ENCODE measurements at places on chromosomes 12 and 14.

DNA sequence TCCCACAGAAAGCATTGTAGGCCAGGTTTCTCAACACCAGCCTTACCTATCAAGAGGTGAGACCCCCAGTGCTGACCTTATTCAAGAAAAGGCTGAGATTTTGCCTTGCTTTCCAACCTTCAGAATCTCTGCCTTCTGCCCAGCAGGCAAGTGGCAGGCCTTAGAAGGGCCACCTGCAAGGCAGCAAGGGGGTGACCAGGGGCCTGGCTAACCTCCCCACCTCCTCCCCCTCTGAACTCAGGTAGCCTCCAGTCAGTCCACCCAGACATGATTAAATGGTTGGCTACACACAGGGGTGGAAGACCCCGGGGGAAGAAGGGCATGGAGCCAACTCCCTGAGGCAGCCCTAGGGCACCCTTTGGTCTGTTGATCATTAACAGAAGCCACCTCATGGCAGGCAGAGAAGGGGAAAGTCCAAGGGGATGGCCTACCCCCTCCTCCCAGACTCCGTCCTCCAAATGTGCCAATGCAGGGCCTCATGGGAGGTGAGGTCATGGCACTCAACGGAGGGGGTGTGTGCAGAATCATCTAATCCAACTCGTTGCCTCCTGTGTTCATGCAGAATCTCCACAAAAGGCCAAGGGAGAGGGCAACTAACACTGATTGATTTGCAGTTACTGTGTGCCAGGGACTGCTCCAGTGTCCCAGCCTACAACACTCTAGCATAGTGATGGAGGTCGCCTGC is 8.5 kb downstream of the ZFP36L1 start:
- no peak for DNase-seq

DNA sequence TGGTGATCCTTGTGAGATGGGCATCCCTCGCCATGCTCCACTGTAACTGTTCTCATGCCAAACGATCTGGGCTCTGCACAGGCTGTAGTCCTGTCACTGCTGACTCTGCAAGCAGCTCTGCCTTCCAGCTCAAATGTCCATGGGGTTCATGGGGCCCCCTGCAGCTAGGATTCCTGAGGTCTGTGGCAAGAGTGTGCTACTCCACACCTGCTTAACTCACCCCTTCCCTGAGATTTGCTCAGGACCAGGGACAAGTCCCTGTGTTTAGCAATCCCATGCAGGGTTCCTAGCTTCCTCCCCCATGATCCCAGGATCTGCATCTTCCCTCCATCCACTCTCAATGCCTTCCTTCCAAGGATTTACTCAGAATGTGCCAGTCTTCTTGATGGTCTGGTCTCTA is 241.0 kb downstream of the ASCL1 start:
- no peak for DNase-seq

- DNase-seq: no peak
Observed at GRCh38 chr14:54221971-54222370, 174.8 kb upstream of the CDKN3 start.

GRCh38 chr14:57831981-57832380 is 33.9 kb downstream of the SLC35F4 start:
- peak; percentile 9 for DNase-seq

- DNase-seq: no peak
Observed at GRCh38 chr12:48125985-48126384, 6.8 kb downstream of the PFKM start.

- no peak for DNase-seq
Observed at GRCh38 chr14:63178912-63179311, 25.3 kb upstream of the RHOJ start.

- DNase-seq: peak; percentile 27
Observed at GRCh38 chr12:49706351-49707127, 666 bp downstream of the FMNL3 start.

- no peak for DNase-seq
Observed at GRCh38 chr14:54472315-54472714, 16.5 kb downstream of the GMFB start.

DNA sequence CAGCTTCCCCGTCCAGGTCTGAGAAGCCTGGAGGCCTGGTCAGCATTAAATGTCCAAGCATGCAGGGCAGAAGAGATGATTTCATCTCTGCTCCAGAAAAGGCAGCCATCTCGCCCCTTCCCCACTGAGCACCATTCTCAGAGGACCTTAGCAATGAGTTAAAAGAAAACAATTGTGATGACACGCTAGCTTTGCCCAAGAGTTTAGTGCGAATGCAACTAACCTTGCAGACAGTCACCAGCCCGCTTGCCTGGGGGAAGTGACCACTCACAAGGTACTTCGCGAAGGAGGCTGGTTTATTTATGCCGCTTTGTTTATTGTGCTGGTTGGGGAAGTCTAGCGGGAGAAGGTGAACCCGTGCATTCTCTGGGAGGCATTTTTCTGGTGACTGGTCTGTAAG is 170.7 kb downstream of the RBM19 start:
- no peak for DNase-seq

DNA sequence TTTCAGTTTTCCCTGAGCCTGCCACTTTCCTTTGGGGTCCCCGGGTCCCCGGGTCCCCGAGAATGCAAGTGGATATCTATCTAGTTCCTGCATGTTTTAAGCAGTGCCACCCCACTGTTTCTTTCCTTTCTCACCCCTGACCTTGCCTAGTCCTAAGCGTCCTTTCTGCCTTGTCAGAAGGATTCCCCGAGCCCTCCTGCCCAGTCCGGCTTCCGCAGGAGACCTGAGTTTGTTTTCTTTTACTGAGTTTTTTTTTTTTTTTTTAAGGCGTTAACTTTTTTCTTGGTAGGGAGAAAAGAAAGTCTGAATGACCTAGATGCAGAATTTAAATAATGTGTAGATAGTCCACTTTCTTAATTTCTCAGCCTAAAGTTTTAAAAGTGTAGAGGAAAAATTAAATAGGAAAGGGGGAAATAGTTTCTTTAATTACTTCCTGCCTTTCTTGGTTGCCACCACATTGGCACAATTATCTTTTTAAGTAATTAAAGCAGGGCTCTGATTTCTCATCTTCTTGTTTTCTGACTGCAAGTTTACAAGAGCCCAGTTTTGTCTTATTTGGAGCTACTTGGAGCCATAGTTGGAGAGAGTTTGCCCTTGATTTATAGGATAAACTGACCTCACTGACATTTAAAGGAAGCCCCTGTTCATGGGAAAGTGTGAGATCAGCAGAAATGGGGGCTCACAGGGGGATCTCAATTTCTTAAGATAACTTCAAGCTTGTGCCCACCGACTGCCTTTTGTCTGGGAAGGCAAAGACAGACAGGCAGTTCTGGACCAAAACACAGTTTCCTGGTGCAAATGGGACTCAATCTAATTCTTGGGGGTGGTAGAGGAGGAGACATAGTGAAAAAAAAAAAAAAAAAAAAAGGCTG is 2.9 kb downstream of the PAX9 start:
- DNase-seq: no peak

GRCh38 chr14:85934886-85935254 is 404.9 kb downstream of the FLRT2 start:
- DNase-seq: peak; percentile 54

- no peak for DNase-seq
Observed at GRCh38 chr12:78835493-78835892, 29.1 kb upstream of the SYT1 start.

- peak; percentile 90 for DNase-seq
Observed at GRCh38 chr12:104604070-104604994, 147.6 kb downstream of the CHST11 start.

DNA sequence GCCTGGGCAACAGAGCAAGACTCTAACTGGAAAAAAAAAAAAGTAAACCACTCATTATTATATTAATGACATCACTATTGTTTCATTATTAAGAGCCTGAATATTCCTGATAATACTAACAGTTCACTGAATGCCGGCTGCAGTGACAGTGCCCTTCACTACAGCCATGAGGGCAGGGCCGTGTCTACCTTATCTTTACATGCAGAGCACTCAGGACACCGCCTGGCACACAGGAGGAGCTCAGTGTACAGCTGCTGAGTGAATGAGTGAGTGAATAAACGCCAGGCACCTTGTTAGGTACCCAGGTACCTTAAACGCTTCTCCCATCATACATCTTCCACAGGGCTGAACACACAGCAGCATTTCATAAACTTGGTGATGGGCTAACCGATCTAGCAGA is 23.2 kb downstream of the ZFYVE1 start:
- DNase-seq: peak; percentile 93

DNA sequence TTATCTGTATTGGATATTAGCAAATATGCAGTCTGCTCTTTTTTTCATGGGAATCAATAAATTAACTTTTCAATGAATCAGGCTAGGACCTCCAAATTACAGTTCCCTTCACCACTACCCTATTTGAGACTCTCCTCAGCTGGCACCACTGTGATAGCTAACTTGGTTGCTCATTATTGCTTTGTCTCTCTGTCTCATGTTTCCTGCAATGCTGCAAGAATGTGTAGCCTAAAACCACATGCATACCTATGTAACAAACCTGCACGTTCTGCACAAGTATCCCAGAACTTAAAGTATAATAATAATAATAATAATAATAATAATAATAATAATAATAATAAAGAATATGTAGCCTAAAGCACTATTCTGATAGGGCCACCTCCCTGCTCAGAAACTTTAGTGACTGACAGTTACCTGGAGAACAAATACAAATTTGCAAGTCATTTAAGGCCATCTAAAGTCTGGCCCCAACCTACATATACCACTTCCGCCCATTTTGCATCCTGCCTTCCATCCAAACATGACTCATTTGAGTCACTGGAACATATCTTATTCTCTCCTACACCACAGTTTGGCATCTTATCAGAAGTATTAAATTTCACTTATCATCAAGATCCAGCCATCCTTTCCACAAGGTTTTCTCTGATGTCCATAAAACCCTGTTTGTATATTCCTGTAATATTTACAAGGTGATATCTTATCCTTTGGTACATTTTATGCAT is 215.1 kb downstream of the LRRK2 start:
- DNase-seq: no peak

DNA sequence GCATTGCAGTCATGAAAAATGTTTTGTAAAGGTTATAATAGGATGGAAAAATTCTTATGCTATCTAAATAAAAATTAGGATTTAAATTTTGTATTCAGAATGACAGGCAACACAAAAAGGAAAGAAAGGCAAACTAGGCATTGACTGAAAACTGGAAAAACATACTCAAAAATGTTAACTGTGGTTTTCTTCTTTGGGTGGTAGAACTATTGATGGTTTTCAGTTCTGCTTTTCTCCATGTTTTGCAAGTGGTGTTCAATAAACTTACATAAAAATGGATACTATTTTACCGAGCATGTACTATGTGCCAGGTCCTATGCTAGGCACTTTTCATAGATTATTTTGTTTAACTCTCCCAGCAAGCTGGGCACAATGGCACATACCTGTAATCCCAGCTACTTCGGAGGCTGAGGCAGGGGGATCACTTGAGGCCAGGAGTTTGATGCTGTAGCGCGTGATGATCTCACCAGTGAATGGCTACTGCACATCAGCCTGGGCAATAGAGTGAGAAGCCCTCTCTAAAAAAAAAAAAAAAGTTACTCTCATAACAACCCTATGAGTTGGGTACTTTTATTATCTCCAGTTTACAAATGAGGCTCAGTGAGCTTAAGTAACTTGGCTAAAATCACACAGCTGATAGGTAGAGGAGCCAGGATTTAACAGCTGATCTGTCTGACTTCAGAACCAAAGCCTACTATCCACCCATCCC is 26.3 kb upstream of the TCP11L2 start:
- DNase-seq: no peak

DNA sequence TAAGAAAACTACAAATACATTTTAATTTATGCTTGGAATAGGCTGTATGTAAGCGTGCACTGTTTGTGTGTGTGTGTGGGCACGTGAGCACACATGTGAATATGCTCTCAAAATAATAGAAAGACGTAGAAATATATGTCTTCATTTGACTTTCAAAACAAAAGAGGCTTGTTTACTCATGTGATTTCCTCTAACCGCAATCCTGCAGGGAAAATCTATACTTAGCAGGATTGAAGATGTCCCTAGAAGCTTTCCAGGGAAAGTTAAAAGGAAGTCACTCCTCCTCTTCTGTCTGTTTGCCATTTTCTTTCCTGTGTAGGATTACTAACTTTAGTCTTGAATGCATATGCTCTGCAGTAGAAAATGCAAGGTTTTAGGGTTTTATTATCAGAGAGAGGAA is 404.7 kb downstream of the MDGA2 start:
- no peak for DNase-seq
